Activated T-helper 1 cell treated with anti-CD3 and anti-CD28 coated beads, Interleukin-2, amount 50 U/mL, for 16 hours (primary cell): ENCODE measurements at places on chromosomes 3 and 15.

GRCh38 chr3:192481638-192482037 is 245.7 kb downstream of the FGF12 start:
- no peak for DNase-seq

GRCh38 chr15:69863446-69863845 is 234.3 kb downstream of the TLE3 start:
- no peak for DNase-seq

- no peak for DNase-seq
Observed at GRCh38 chr3:186287711-186288110, 74.3 kb downstream of the DGKG start.

DNA sequence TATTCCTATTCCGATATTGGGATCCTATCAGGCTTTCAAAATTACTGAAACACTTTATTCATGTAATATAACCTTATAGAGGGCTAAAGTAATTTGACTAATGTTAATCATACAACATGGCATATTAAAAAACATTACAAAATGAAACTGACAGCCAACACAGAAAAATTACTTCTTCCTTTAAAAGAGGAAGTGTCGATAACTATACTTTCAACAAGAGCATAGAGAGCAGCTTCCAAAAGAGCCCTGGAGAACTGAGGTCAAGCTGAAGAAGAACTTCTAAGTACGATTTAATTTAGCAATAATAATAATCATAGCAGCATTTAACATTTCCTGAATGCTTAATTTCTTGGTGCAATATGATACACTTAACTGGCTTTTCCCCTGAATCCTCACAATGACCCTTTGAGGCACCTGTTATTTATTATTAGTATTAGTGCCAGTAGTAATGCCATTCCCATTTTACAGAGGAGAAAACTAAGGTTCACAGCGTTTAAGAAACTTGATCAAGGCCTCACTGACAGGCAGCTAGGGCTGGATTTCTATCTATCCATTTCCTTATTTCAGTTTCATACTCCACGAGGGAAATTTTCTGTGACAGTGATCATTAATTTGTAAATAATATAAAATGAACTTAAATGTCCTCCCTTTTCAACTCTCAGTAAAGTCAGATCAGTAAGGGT is 181.6 kb downstream of the CFAP20DC start:
- DNase-seq = no peak
